ENCODE measurements at places on chromosomes 3 and 15.

DNA sequence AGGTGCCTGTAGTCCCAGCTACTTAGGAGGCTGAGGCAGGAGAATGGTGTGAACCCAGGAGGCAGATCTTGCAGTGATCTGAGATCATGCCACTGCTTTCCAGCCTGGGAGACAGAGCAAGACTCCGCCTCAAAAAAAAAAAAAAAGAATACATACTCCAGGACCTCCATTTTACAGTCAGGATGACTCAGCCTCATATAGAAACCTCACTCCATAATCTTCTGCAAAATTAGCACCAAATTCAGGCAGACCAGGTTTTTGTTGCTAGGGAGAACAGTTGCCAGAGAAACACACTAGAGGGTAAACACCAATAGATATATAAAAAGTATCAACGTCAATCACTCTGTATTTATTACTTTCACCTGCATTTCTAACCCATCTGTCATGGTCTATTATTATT, 28.3 kb upstream of the AP3B2 start:
- DNase-seq, result no peak

DNA sequence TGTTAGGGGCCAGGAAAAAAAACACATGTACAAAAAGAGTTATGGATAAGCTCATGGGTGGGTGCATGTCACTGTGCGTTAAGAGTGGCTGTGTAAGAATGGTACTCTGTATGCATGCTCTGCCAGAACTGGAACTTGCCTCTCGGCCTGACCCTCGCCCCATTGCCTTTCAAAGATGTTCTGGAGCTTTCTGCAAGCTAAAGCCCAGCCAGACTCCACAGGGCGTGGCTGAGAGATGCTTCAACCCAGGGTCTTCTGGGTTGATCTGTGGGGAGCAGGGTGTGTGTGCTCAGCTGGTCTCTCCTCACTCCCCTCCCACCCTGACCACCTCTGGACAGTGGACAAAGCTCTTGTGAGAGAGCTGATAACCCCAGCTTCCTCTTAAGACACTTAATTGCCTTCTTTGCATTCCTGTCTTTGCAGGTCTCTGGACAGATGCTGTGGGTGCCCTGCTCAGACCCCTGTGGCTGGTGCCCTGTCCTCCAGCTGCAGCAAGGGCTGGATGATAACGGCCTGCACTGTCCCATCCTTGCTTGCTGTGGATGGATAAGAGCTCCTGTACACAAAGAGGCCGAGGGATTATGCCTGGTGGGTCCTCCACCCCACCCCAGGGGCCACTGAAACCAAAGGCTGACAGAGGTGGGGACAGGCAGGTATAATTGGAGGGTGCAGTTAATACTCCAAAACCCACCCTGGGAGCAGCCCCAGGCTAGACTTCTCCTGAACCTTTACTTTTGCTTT, 28.7 kb downstream of the ALDH1L1 start:
- no peak for DNase-seq

DNA sequence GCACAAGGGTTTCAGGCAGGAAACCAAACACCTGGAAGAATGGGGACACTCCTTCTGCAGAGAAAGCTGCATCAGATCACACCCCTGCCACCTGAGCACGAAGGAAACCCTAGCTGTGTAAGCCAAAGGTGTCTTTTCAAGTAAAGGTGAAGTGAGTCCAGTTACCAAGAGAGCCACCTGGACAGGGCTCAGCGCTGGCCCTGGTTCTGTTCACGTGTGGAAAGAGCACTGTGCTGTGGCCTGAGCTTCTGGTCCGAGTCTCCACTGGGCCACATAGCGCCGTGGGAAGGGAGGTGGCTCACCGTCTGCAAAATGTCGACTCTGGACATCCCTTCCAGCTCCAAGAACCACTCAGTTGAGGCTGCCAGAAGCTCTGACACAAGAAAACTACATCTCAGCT, 151.1 kb downstream of the ADAMTS17 start:
- DNase-seq, result no peak

DNA sequence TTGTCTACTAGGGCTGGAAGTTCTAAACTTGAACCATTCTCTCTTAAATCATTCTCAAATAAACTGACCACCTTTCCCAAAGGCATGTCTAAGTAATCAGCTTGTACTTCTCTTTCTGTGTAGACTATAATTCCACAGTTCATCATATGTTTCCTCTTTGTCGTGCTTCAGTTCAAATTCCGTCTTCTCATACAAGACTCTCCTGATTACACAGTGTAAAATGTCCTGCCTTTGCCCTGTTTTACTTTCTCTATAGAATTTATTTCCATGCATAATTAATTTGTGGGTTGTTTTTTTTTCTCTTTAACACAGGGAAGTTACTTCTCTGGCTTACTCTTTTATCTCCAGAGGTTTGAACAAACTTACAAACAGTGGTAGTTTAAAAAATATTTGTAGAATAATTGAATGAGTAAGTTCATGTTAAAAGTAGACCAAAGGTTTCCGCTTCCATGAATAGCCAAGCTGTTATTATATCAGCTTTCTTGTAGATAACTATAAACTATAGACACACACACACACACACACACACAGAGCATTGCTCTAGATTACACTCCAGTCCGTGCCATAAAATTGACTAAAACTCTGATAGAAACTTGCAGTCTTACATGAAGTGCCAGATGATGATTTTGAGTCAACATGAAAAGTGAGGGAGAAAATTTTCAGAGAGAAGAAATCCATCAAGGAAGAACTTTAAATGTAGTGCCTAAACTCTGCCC, 119.0 kb downstream of the SUCNR1 start:
- DNase-seq, result no peak

- no peak for DNase-seq
These were observed 10.3 kb downstream of the SKIL start for GRCh38 chr3:170367797-170368196.

GRCh38 chr3:109553591-109554371, 216.4 kb upstream of the DPPA4 start:
- no peak for DNase-seq

DNA sequence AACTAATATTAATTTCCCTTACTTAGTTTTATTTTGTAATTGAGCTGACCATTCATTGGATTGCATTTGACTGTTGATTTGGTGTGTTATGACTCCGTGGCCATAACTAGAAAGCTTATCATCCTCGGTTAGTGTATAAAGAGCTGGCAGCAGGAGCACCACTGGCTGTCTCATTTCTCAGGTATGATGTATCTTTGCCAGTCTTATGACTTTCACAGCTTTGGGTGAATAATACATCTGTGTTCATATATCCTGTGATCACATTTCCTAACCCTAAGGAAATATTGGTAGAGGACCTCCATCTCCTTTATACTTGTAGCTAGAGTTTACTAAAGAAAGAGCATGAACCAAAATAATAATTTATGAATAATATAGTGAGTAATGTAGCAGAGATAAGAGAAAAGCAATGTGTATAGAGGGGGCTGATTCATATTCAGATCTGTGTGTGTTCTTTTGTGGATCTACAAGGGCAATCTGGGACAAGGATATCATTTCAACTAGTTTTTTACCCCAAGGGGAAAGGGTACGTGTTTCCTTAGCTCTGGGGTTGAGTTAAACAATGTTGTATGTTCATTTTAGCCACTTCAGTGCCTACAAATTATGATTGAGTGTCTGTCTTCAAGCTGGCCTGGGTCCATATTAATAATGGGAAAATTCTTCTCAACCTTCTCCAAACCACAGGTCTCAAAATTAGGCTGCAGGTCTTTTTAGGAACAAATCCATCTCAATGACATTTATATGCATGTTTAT, 901.7 kb downstream of the NTRK3 start:
- DNase-seq, result no peak

GRCh38 chr3:23294770-23295387, 91.8 kb downstream of the UBE2E2 start:
- no peak for DNase-seq

DNA sequence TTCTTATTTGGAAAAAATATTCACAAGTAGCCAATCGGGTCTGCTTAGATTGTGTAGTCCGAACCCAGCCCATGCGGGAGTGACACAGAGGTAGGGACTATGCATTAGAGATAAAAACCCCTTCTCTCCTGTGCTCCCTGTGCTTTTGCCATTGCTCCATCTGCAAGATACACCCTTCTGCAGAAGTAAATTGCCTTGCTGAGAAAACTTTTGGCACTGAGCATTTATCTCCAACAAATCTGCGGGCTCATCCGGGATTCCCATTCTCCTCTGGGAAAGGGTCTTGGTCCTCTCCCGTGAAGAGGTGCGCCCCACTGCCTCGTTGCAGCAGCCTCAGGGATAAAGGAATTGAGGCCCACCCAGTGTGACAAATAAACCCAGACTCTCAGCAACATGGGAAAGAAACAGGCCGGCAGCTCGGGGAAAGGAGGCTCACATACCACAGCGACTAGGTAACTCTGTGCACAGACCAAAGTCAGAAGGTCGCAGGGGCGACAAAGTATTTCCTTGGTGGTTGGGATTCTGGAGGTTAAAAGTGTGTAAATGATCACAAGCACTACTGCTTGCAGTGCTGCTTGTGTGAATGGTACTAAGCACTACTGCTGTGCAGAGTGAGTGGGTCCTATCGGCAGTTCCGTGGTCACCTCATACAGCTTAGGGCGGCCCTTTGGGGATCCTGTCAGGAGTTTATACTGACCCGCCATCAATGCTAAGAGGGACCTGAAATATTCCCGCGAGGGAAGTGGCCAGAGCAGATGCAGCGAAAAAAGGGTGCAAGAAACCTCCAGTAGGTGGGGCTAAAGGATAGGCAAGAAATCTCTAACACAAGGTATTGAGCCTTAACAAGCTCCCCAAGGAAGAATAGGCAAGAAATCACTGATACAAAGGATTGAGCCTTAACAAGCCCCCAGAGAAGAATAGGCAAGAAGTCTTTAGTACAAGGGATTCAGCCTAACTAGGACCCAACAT, 54.3 kb downstream of the GSK3B start:
- DNase-seq, result no peak

Measured in stimulated activated CD4-positive, alpha-beta T cell treated with anti-CD3 and anti-CD28 coated beads, Interleukin-4, amount 100 ng/mL, for 48 hours (primary cell).